ENCODE measurements at places on chromosomes 4 and X. TPM values are rescaled to one million over a fixed set of nuclear protein-coding genes. Genes with fewer than 3 reads are reported as not detected.

DNA sequence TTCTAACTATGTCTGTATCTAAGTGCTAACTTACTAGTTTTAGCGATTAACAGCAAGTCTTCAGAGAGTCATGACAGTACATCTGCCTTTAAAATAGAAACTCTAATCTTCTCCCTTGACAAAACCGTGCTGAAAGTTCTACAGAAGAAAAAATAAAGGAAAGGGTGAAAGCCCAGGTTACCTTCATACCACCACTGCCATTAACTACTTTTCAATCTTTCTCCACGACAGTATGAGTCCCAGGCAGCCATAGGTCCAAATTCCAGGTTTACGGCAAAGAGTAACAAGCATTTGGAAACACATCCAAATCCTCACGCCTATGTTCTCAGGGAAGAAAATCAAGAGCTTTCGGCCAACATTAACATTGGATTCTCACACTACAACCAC is 12.4 kb upstream of the ZCCHC13 start:
- DNase-seq = no peak

RBMXL3 gene
- not detected for total RNA-seq

- DNase-seq = no peak
Measured at GRCh38 chr4:4532371-4533154, 9.3 kb downstream of the STX18 start.

DNA sequence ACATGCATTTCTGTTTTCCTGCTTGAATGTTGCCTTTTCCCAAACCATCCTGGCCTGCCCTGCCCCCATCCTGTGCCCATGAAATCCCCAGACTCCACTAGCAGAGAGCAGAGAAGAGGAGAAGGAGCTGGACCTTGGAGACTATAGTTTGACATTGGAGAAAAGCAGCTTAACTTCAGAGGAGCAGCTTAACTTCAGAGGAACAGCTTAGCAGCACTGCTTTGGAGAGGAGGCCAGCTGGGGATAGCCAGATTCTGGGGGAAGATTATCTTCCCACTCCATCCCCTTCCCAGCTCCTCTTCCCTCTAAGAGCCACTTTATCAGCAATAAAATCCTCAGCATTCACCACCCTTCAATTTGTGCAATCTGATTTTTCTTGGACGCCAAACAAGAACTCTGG is 443.0 kb downstream of the PCDH10 start:
- DNase-seq = no peak

KIAA1210 gene
- total RNA-seq = not detected

NLGN4X gene
- total RNA-seq = 1.1 TPM

- no peak for DNase-seq
Measured at GRCh38 chrX:17876135-17876534, 15.0 kb upstream of the RAI2 start.

GRCh38 chr4:64341711-64342110 is 67.5 kb downstream of the TECRL start:
- no peak for DNase-seq

COX18 gene
- 17.8 TPM for total RNA-seq

GRCh38 chr4:83112231-83112630 is 2.3 kb downstream of the PLAC8 start:
- DNase-seq = no peak

DGAT2L6 gene
- not detected for total RNA-seq

All from mucosa of descending colon (tissue), 3 donors.